T-helper 2 cell (primary cell): ENCODE measurements at places on chromosomes 1 and 21.

DNA sequence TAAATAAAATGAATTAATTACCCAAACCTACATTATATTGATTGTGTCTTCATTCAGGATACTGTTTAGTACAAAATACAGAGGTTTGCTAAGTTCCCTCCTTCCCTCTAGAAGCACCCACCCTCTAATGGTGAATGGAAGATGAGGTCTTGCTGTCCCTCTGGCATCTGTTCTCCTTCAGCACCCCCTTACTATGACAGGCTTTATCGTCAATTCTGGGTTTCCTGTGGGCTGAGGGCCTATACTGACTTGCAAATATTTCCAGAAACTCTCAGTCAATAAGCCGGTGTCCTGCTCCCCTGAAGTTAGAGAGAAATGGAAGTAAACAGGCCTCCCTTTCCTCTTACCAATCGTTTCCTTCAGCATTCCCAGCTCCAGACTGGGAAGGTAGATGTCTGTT, 13.2 kb downstream of the LAX1 start:
- no peak for DNase-seq

DNA sequence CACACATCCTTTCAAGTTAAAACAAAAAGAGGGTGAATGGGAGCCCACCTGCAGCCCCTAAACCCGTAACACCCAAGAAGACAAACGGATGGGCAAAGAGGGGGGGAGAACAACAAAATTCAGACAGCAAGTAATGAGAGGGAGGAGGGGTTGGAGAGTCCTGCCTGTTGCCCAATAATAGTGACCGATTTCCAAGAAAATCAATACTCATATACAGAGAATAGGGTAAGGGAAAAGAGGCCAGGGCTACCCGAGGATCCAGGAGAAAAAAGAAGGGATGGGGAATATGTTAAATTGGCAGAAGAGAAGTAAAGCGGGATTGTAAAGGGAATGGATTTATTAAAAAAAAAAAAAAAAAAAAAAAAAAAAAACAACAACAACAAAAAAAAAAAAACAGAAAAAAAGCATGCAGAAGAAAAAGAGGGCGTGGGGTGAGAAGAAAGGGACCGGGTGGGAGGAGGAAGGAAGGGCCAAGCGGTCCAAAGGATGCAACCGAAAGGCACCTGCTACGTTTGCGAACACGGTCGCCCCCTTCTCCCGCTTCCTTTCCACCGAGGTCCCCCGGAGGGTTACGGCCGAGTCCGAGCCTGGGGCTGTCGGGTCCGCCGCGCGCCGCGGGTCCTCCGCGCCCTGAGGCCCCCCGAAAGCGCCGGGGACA, 930 bp downstream of the SLC30A10 start:
- DNase-seq: no peak

DNA sequence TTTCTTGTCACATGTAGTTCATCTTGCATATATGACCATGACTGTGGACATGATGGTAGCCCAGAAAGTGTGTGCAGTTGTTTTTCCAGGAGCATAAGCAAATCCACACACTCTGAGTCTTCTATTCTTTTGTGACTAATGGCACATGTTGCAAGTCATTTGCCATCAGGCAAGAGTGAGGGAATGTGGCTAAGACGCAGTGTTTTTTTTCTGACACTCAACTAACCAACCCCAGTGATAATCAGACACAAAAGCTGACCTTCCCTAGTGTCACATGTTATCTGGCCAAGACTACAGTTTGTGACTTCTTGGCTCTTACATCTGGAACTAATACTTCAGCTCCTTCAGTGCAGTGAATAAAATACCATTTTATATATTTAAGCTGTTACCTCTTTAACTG, 108.8 kb downstream of the ITSN1 start:
- no peak for DNase-seq

DNA sequence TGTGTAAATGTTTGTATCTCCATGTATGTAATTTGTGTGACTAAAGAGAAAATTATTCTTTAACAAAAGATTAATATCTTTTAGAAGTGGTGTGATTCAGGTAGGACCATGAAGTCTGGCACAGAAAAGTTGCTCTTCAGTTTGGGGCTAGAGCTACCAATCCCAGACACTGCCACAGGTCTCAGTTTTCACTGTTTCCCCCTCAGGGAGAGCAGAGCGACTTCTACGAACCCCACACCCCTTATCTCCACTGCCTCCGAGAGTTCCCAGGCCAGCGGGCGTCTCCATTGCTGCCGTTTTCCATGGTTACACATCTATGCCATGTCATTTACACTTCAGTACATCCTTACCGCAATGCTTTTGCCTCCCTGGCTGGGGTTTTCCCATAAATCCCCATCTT, 93.0 kb upstream of the SMYD2 start:
- no peak for DNase-seq
